ENCODE measurements at places on chromosomes 7 and 10.

- no peak for DNase-seq
These were observed 54.7 kb downstream of the STEAP1B start for GRCh38 chr7:22445140-22445743.

- DNase-seq = no peak
These were observed 12.9 kb downstream of the HSPB1 start for GRCh38 chr7:76315364-76315763.

DNA sequence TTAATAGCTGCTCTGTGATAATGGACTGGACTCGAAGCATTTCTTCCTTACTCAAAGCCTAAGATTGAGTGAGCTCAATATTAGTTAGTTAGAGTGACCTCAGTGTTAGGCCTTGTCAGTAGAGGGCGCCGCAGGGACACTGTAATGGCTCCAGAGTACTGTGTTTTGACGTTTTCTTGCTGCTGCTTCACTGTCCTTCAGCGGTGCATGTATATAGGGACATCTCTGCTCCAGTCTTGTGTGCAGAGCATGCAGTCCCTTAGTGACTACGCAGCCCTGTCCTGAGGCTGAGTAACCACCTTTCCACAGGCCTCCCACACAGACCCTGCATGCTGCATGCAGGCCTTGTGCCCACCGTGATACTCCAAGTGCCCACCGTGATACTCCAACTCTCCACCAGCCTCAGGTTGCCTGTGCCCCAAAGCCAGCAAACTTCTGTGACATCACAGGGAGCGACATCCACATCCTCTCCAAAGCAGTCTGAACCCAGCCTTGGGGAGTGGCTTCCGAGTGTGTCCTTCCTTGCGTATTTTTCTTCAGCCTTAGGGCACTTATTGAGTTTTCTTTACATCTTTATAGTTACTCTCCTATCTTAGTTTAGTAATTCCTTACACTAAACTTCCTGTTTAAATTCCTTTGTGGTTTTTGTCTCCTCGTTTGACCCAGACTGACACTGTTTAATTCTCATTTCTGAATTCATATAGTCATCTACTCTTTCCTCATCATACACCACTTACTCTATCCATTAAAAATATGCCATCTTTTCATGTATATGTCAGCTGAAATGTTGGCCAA lies 118.2 kb downstream of the JAZF1 start:
- no peak for DNase-seq

DNA sequence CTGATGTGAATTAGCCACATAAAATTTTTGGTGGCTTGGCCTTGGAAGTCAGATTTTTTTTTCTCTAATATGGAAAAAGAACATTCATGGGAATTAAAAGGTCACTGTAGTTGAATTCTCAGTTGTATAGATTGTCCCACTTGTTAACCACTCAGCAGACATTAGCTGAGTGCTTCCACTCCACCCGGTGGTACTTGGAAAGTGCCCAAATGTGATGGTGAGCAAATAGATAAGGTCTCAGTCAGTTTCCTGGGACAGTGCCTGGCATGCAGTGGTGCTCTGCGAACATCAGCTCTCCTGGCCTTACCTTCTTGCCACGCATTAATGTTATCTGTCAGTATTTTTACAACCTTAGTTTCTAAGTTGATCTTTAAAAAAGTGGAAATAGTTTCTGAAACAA lies 1.4 kb downstream of the ATP5F1C start:
- no peak for DNase-seq

- no peak for DNase-seq
These were observed 319.4 kb downstream of the WDR37 start for GRCh38 chr10:1375346-1376170.

GRCh38 chr7:17654940-17655339 lies 285.4 kb downstream of the SNX13 start:
- DNase-seq = no peak

GRCh38 chr10:15106352-15107013 lies 9.3 kb downstream of the RPP38 start:
- peak; percentile 42 for DNase-seq

DNA sequence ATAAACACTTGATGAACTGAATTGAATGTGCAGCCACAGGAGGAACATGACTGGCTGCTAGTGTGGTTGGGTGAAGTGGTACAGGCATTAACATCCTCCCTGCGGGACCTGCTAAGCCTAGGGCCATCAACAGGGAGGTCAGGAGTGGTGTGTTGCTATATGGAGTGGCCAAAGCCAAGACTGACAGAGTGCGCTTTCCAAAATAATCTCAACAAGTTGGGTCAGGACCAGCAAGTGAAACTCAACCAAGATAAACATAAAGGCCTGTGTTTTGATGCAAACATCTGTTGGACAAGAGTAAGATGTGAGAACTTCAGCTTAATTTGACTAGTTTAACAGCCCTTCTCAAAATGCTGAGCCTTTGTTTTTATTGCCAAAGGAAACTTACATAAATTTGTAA lies 97.7 kb downstream of the WDFY4 start:
- DNase-seq = no peak

DNA sequence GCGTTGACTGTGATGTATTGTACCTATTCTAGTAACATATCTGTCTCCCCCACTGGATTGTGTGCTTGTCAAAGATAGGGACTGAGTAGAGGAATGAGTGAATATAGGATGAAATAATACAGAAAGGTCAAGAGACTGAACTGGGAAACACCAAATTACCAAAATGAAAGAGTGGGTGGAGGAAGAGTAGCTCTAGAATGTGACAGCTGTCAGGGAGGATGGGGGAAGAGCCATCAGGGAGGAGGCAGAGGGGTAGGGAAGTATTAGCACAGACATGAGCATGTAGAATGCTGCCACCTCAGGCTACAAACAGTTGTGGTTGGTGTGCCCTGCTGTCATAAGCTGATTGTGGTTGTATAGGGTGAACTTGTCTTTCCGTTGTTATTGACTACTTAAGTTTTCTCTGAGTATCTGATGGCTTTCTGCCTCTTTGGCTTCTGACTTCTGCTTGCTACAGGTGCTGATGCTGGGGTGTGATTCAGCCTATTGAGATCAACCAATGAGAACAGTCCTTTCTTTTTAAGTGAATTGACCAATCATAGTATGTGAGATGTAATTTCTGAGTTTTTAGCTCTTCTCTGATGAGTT lies 5.6 kb downstream of the CCSER2 start:
- peak; percentile 34 for DNase-seq

- peak; percentile 35 for DNase-seq
These were observed 68.1 kb upstream of the CDK6 start for GRCh38 chr7:92904244-92905131.

DNA sequence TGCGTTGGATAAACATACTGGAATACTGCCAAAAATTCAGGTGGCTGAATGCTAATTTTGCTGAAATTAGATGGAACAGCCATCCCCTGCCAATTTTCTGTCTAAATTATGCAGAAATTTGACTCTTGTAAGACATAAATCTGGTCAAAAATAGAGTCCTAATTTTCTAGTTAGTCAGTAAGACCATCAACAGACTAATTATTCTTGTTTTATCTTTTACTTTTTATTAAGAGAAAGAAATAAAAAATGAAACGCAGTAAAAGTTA lies 110.3 kb upstream of the GATA3 start:
- no peak for DNase-seq

GRCh38 chr10:81179324-81179723 lies 641.6 kb downstream of the SH2D4B start:
- no peak for DNase-seq

GRCh38 chr7:148796841-148797240 lies 87.2 kb downstream of the EZH2 start:
- DNase-seq = no peak

DNA sequence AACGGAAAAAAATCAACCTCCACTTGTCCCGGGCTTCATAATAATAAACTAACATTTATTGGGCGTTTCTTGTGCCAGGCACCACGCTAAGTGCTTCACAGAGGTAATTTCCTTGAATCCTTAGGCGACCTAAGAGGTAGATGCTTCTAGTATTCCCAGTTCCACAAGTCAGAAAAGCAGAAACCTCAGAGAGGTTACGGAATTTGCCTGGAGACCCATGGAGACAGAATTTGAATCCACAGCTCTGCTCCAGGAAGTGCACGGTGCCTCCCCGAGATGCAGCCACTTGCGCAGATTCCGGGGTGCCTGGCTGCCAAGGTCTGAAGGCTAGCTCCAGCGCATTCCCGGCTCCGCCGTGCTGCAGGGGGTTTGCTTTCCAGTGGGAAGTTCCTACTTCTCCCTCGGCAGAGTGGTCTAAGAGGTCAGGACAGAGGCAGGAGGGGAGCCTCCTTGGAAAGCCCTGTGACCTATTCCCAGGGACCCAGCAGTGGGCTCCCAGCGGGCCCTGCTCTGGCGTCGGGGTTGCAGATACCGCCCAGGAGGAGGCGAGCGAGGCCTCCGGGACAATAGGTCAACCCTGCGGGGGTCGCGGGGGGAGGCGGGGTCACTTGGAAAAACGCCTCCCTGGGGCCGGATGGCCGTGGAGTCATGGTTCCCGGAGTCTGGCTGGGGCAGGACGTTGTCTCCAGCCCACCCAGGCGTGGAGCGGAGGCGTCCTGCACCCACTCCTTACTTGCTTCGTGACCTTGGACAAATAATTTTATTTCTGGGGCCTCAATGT lies 10.1 kb upstream of the NKX2-3 start:
- DNase-seq = no peak

DNA sequence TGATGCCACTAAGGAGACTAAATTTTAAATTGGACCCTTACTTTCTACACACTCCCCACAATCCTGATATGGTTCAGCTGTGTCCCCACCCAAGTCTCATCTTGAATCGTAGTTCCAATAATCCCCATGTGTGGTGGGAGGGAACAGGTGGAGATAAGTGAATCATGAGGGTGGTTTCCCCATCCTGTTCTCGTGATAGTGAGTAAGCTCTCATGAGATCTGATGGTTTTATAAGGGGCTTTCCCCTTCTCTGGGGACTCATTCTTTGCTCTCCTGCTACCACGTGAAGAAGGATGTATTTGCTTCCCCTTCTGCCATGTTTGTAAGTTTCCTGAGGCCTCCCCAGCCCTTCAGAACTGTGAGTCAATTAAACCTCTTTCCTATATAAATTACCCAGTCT lies 18.4 kb upstream of the BET1 start:
- no peak for DNase-seq

DNA sequence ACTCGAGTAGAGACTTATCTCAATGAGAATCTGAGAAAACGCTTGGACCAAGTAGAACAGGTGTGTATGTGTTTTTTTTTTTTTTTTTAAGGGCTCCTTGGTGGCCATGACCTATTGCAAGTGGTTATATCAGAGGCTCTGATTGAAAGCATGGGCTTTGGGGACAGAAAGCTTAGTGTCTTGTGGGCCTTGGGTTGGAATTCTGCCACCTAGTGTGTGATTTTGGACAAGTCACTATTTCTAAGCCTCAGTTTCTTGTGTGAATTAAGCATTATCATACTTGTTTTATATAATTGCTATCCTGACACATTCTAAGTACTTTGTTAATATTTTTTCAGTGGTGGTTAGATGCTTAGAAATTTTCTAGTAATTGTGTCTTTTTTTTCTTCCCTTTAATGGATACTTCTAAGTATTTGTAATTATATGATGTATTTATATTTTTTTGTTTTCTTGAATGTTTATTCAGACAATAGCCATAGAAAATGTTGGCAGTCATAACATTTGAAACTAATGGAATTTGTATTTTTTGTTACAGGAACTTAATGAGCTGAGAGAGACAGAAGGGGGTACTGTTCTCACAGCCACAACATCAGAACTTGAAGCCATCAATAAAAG lies 33.1 kb downstream of the SMC3 start:
- DNase-seq = no peak

GRCh38 chr7:44969049-44969700 lies 9.6 kb downstream of the MYO1G start:
- no peak for DNase-seq

GRCh38 chr10:59124187-59124586 lies 52.3 kb upstream of the PHYHIPL start:
- no peak for DNase-seq

- no peak for DNase-seq
These were observed 20.5 kb downstream of the DIP2C start for GRCh38 chr10:668786-669485.

- no peak for DNase-seq
These were observed 151.0 kb upstream of the INSYN2A start for GRCh38 chr10:127347202-127347959.

DNA sequence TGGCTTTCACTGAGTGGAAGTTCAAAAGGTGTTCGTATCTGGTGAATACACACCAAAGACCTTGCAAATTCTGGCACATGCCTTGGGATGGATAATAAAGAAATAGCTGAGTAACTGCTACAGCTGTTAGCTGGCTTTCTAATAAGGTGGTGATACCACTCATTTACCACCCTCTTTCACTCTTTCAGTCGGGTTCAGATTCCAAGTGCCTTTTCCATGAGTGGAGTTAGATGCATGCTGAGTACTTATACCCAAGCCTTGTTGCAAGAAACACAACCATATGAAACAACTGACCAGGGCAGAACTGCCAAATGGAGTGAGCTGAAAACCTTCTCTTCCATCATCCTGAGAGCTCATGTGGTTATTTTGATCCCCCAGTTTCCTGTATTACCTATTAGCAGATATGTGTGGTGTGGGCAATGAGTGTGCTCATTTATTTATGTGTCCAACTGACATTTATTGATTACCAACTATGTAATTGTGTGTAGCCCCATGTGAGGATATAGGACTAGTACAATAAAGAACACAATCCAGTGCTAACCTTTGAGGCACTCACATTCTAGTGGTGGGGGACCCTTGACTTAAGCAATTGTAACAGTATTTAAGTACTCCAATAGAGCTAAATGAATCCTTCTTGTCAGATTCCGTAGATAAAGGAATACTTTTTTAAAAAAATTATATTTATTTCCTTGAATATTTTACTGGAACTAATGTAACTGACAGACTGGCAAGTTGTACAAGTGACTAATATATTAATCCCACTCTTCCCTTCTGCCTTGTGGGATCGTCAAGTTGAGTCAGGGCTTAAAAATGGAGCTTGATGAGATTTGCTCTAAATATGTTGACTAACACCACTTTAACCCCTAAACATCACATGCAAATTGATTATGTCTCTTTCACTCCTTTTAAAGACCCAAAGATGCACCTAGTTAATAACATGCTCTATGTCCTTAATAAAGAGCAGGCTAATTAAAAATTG lies 124.7 kb downstream of the ARID5B start:
- DNase-seq = no peak

- no peak for DNase-seq
These were observed 100.8 kb downstream of the EBF3 start for GRCh38 chr10:129863201-129863663.

DNA sequence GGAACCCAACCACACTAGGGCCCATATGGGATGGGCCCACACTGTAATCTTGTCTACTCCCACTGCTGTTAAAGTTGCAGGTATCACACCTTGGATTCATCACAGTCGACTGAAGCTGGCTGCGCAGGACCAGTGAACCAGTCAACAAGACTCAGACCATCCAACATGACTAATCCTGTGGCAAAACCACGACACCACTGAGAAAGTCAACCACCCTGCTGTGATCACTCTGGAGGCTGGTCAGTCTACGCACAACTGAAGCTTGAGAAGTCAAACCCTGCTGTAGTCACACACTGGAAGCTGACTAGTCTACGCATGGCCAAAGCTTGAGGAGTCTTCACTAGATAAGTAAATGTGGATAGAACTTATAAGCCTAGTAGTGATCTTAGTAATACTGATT lies 9.6 kb upstream of the CYREN start:
- no peak for DNase-seq

Measured in KG1 (cell line).